WERI-Rb-1 (cell line): ENCODE measurements at places on chromosomes 2 and 18.

GRCh38 chr2:162768656-162769055 is 69.9 kb downstream of the KCNH7 start:
- DNase-seq: no peak

GRCh38 chr2:33670392-33670937 is 71.4 kb upstream of the FAM98A start:
- no peak for DNase-seq

- no peak for DNase-seq
These were observed 99.1 kb downstream of the NRP2 start for GRCh38 chr2:205781244-205781931.

DNA sequence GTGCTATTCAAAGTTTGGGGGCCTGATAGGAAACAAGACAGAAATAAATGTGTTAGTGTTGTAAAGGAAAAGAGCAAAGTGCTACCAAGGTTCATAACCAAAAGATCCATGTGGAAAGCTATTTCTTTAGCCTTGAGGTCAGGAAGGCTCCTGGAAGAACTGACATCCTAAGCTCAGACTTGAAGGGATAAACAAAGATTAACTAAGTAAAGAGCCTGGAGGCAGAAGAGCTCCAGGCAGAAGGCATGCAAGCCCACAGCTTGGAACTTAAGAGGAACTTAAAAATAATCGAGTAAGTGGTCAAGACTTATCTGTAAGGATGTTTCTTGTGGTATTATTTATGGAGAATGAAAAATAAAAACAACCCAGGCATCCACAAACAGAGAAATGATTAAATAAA is 245.0 kb upstream of the MGAT5 start:
- peak; percentile 37 for DNase-seq

DNA sequence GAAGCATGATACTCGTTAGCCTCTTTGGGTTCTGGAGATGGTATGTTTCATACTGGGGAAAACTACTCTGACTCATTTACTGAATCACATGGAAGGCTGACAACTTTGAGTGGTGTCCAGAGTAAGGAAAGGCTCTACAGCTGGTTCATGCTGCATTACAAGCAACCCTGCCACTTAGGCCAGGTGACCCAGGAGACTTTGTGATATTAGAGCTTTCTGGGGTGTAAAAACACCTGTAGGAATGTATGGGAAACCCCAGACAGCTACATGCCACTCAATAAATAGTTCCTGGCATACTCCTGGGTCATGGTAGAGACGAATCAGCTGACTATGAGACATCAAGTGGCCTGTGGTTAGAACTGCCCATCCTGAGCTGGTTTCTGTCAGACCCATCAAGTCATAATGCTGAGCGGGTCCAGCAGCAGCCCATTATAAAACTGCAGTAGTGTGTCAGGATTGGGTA is 21.3 kb upstream of the TCF7L1 start:
- no peak for DNase-seq

DNA sequence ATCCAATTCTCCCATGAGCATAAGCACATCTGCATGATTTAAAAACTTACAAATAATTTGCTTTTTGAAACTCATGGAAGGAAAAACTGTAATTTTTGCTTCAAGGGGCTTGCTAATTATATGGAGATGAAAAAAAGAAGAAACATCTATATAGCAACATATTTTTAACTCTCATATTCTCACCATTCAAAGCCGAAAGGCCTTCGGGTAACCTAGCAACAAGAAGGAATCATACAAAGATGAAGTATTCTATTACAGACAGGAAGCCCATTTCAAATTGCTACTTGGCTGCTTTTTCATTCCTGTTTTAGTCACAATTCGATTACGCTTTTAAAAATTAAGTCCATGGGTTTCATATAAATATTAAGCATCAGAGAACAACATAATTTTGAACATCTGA is 39.2 kb upstream of the RNU4ATAC start:
- DNase-seq: no peak

DNA sequence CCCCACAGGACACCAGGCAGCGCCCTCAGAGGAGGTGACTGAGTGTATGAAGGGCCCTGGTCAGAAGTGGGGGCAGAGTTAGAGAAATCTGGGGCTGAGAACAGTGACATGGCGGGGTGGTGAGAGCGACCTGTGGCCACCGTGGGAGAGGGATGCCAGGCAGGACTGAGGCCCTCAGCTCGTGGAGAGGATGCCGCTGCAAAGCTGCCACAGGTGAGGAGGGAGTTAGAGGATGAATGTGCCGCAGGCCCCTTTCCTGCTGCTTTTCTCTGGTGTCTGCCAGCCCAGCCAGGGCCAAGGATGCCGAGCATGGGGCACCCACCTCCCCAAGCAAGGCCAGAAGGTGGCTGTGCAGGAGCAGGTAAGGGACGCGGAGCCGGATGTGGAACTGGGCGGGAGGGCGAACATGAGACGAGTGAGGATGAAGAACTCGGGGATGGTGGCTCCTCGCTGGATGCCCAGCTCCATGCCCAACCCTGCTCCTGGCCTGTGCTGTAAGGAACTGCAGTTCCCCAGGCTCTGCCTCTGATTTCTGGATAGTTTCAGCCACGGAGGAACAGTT is 269.2 kb upstream of the HDAC4 start:
- DNase-seq: no peak

GRCh38 chr18:48100651-48101165 is 170.2 kb upstream of the SMAD2 start:
- peak; percentile 69 for DNase-seq
